ENCODE measurements at places on chromosomes 6 and 20.

DNA sequence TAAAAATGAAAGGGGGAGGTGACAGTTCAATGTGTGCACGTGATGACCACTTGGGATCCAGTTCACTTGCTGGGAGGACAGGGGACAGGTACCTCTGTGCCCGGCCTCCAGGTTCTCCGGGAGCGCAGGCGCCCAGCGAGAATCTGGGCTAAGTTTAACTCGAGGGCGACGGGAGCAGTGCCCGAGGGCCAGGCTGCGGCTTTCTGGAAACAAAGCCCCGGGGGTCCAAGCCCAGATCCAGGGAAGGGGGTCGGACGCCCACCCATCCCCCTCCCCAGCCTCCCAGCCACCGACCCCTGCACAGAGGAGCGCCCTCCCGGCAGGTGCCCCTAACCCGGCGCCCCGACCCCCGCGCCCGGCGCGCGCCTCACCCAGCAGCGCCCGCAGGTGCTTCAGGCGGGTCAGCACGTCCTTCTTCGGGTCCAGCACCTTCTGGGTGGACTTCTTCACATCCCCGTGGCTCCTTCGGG lies 405 bp downstream of the RALGAPA2 start:
- DNase-seq, result no peak

DNA sequence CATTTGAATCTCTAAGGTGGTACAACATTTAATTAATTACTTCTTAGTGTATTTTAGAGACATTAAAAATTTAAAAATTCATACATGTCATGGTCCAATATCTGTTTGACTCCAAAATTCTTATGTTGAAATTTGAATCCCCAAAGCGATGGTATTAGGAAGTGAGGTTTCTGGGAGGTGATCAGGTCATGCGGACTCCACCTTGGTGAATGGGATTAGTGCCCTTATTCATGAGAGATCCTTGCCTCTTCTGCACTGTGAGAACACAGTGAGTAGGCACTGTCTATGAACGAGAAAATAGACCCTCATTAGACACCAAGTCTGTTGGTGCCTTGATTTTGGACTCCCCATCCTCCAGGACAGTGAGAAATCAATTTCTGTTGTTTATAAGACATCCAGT lies 254.7 kb downstream of the PTPRK start:
- DNase-seq, result no peak

DNA sequence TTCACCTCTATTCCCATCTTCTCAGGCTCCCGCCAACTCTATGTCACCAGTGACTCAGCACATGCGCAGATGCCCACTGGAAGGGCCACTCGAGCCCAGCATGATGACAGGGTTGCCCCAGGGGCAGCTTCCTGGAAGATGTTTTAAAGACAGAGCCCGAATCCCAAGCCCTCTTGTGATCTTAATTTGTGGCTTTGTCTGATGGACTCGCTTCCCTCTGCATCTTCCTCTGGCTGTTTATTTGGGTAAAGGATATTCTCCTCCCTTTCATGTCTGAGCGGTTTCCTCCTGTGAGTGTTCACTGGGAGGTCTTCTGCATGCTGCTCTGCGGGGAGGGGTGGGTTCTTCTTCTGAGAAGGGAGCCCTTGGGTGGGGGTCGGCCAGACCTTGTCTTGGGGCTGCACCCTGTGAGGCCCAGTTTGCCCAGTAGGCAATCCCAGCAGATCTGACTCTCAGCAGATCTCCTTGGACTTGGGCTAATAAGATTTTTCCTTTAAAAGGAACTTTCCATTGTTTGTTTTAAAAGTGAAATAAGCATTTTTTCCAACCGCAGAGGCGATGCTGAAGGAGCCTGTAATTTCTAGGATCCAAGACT lies 401.0 kb downstream of the CDC5L start:
- DNase-seq, result no peak

DNA sequence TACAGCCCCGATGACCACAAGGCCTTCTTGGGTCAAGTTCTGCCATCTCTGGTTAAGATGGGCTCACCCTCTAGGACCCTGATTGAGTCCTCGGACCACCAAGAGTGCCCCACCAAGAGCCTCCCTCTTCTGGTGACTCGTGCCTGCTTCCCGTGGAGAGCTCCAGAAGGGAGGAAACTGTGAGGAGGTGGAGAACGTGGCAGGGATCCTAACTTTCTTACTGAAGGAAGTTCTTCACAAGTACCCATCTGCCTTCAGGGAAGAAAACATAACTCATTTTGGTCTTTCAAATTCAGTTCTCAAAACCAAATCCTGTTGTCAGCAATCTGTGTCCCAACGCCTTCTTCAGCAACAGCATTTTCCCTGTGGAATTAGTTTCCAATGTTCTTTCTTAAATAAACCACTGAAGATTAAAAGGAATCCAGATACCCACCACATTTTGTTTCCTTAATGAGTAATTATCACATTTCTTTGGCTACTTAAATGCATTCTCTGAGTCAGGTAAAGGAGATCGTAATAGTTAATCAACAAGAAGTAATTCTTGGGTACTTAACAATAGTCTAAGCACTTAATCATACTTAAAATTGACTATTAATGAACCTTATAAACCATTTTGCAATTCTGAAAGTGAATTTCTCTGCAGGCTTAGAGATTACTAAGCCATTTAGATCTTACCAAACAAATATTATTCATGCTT lies 185.8 kb upstream of the SGK1 start:
- DNase-seq, result no peak

- DNase-seq, result no peak
Observed at GRCh38 chr20:63315731-63316491, 22.9 kb downstream of the COL20A1 start.

- no peak for DNase-seq
Observed at GRCh38 chr6:43784049-43784855, 14.2 kb downstream of the VEGFA start.

DNA sequence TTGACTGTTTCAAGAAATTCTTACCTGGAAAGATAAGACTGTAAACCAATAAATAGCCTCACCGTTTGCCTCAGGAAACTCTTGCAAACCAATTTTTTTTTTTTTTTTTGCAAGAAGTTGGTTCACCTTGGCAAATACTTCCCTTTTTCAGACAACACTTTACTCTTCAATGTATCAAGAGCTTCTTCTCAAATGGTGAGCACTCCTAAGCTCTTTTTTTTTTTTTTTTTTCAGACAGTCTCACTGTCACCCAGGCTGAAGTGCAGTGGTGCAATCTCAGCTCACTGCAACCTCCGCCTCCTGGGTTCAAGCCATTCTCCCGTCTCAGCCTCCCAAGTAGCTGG lies 22.7 kb upstream of the SNTA1 start:
- DNase-seq, result no peak

- DNase-seq, result no peak
Observed at GRCh38 chr6:136249336-136249735, 775 bp downstream of the MTFR2 start.

- no peak for DNase-seq
Observed at GRCh38 chr20:21522481-21523280, 8.8 kb upstream of the NKX2-2 start.

DNA sequence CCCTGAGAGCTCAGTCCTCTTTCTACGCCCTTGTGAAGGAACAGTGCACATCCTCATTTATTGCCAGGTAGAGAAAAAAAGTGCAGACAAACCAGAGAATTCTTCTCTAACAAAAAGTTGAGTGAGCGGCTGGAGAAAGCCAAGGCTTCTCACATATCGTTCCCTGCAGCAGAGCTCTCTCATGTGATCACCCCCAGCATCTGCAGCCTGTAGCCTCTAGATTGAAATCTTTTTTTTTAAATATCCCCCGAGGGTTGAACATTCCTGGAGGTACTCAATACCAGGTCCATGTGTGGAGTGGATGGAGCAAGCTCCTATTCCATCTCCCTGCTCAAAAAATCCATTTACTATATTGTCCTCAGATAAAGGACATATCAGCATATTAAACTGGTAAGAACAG lies 22.9 kb upstream of the ZNF133 start:
- no peak for DNase-seq

DNA sequence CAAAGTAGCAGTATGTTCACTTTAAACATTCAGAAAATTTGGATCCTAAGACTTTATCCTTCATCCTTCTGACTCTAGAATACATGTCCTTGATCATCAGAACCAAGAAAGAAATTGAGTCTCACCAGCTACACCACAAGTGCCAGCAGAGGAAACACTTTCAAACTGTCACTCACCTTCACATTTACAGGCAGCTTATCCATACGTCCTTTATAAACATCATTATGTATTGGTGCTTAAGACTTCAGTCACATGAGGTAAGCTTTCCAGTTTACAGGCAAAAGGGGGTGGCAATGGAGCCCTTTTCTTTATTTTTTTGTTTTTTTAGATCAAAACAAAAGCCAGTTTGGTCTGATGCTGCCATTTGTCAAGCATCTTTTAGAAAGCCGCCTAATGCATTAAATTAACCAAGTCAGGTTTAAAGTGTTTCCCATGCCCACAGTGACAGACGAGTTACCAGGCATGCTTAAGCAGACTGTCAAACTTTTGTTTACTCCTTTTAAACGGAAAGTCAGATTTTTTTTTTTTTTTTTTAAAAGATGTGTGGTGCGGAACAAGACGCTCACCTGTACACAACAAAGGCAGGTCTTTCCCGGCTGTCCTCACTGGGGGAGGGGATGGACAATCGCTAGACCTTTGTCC lies 952 bp upstream of the BRPF3 start:
- DNase-seq, result no peak

DNA sequence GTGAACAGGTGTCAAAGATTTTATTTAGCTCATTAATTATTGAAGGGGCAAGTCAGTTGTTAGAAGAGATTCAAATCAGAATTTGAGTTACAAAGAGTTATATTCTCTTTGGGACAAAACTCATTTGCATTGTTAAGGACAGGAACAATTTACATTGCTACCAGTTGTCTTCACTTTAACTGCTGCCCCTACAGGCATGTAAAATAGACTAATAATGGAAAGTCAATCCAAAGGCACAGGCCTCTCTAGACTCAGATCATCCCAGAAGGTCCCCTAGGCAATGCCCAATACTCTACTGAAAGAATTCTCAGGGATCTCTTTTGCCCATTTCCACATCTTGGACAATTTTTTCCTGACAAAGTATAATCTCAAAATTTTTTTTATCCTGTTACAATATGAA lies 95.7 kb downstream of the SCP2D1 start:
- DNase-seq, result no peak

- no peak for DNase-seq
Observed at GRCh38 chr6:90154755-90155470, 141.7 kb downstream of the BACH2 start.

DNA sequence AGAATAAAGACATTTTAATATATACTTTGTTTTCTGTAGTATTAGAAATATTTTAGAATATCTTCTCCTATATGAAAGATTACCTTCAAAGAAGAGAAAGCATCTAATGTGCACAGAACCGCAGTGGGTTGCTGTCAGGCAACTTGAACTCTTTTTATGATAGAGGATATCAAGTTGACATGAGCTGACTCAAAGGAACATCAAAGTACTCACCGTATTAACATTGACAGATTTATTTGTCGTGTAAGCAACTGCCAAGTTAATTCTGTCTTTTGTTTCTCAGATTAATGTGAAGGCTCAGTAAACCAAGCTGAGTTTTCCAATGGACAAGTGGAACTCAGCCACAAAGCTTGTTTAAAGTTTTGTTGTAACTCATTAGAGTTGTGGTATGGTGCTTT lies 2.2 kb upstream of the GINM1 start:
- DNase-seq, result no peak

DNA sequence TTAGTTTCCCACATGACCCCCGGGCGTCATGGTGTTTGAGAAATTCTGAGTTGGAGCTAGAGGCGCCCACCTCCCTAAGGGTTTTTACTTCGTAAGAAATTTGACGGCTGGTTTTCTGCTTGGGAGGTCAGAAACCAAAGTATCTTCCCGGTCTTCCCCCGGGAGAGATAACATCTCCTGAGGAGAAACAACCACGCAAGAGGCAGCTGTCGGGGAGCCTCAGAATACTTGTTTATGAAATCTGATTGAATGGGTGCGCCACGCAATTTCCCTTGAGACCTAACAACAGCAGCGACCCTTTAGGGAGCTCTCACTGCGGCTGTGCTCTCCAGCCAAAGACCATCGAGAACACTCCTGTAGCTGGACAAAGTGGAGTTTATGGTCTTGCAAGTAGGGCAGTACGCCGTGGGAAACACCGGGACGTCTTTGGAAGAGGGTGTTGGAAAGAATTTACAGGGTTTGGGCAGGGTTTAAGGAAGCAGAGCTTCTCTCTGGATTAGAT lies 608 bp upstream of the EIF2S2 start:
- DNase-seq, result no peak

Data from activated naive CD4-positive, alpha-beta T cell treated with Interleukin-2 at 50 U/mL for 16 hours (primary cell).